ENCODE measurements at places on chromosomes 5 and 9. TPM values are rescaled to one million over a fixed set of nuclear protein-coding genes. Genes with fewer than 3 reads are reported as not detected.

SLC45A2 gene
- total RNA-seq: 0.85 TPM

SHISAL2B gene
- total RNA-seq: not detected

PCDHGB1 gene
- 1.8 TPM for total RNA-seq

NCS1 gene
- 55.7 TPM for total RNA-seq

SLC24A2 gene
- not detected for total RNA-seq

HSPA4 gene
- total RNA-seq: 79.7 TPM

PRXL2C gene
- 6.4 TPM for total RNA-seq

DOCK2 gene
- 3.3 TPM for total RNA-seq

IL5 gene
- total RNA-seq: not detected

QRFP gene
- not detected for total RNA-seq

CNTLN gene
- 4.3 TPM for total RNA-seq

TSSK1B gene
- total RNA-seq: 0.14 TPM

- DNase-seq: no peak
Measured at GRCh38 chr5:82151662-82152061, 126.5 kb downstream of the RPS23 start.

- peak; percentile 8 for DNase-seq
Measured at GRCh38 chr5:13251623-13252376, 692.7 kb downstream of the DNAH5 start.

DNA sequence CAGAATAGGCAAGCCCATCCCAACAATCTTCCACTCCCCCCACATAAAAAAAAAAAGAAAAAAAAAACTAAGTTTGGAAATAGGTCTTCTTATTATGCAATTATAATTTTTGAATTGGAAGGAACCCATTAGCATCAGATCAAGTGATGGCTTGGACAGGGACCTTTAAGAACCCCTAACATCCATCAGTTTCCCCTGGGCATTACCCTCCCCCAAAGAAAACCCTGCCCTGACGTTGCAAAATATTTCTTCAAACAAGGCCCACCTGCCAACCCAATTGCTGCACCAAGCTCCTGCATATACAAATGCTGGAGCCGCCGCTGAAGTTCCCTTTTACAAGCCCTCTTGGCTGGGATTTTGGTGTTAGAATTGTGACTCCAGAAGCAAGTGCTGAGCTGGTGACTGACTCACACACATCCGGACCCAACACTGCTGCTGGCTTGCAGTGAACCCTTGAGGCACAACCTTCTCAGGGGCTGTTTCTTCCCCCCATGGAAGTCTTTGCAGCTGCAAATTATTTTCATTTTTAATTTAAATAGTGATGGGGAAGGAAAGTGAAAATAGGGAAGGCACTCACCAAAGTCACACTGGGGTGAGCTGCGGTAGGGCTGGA lies 56.1 kb upstream of the AFAP1L1 start:
- DNase-seq: peak; percentile 30

GRCh38 chr9:32378496-32378895 lies 5.9 kb upstream of the ACO1 start:
- peak; percentile 85 for DNase-seq

- peak; percentile 50 for DNase-seq
Measured at GRCh38 chr5:9775339-9775738, 145.2 kb upstream of the TAS2R1 start.

- peak; percentile 74 for DNase-seq
Measured at GRCh38 chr5:33409435-33410170, 31.2 kb upstream of the TARS1 start.

GRCh38 chr5:142870532-142871362 lies 100.6 kb downstream of the ARHGAP26 start:
- DNase-seq: no peak

DNA sequence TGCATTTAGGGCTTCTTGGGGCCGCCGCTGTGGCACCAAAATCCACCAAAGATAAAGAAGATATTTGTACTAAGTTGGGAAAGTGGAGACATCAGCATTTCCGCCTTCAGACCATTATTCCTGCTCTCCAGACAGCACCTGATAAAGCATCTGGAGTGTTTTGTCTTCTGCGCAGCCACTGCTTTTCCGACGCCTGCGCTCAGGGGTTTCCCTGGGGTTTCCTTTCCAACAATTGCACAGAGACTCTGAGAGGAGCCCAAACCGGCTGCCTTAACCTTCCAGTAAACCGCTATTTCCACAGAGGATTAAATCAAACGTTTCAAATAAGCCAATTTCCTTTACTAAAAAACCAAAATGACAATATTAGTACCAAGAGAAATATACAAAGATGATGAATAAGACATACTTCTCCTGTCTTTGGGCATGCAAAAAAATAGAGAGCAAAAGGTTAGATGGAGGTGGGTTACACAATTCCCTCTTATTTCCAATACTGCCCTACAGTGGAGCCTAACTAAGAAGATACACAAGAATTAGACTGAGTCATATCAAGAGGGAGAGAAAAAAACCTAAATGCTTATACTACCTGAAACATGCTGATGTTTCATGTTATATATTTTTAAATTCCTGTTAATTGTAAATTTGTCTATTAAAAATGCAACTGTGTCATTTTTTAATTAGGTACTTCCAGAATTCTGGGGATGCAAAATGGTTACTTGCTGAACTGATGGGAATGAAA lies 98.4 kb downstream of the MAPKAP1 start:
- DNase-seq: peak; percentile 72

DNA sequence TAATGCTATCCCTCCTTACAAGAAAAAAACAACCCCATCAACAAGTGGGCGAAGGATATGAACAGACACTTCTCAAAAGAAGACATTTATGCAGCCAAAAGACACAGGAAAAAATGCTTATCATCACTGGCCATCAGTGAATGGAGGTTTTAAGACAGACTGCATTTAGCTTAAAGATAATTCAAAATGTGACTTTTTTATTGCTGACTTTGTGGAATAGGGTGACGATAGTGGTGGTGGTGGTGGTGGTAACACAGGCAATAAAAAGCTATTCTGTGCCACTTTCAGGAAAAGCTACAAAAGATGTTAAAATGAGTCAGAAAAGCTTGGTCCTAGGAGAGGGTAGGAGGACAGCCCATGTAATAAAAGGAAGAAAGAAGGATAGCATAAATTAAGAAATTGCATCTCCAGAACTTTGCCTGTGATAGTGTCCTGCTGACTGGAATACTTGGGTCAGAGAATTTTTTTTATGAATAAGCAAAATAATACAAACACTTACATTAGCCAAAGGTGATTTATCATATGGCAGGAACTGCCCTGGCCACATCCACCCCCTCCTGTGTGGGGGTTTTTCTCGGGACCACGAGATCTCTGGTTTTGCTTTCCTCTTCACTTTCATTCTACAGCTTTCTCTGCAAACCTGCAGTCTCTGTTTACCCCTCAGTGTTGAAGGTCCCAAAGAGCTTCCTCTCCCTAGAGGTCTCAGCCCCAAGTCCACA lies 186.7 kb downstream of the DRD1 start:
- DNase-seq: no peak

DNA sequence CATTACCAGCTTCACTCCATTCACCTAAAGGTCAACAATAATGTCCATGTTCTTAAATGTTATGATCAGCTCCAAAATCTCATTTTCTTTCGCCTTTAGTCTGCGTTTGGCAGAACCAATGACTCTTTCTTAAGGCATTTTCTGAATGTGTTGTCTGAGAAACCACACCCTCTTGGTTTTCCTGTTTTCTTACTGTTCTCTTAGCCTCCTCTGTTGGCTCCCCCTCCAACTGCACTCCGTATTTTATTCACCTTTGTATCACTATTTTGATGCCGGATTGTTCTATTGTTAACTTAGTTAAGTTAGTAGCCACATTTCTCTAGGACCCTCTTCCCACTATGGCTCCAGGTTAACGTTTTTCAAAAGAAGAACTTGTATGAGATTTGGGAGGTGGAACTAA lies 185.6 kb downstream of the DMAC1 start:
- DNase-seq: no peak

- DNase-seq: no peak
Measured at GRCh38 chr5:103674251-103674650, 111.7 kb upstream of the NUDT12 start.

GRCh38 chr5:176704817-176705216 lies 57.5 kb downstream of the TSPAN17 start:
- no peak for DNase-seq

- no peak for DNase-seq
Measured at GRCh38 chr5:10257870-10258269, 7.8 kb downstream of the CCT5 start.

DNA sequence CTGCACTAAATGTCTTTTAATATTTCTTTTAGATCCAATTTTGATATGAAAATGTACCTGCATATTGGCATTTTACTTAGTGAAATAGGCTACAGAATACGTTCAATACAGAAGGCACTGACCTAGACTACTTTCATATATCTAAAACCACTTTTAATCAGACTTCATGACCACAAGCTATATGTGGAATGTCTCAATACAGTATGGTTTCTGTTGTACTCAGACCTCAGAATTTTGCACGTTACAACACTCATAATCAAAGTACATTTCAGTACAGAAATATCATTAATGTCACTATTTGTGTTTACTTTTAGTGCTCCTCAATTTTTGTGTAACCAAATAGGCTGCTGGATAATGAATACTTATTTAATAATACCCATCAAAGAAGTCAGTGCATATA lies 74.8 kb downstream of the MEF2C start:
- DNase-seq: no peak

GRCh38 chr5:45402804-45403455 lies 293.2 kb downstream of the HCN1 start:
- no peak for DNase-seq

DNA sequence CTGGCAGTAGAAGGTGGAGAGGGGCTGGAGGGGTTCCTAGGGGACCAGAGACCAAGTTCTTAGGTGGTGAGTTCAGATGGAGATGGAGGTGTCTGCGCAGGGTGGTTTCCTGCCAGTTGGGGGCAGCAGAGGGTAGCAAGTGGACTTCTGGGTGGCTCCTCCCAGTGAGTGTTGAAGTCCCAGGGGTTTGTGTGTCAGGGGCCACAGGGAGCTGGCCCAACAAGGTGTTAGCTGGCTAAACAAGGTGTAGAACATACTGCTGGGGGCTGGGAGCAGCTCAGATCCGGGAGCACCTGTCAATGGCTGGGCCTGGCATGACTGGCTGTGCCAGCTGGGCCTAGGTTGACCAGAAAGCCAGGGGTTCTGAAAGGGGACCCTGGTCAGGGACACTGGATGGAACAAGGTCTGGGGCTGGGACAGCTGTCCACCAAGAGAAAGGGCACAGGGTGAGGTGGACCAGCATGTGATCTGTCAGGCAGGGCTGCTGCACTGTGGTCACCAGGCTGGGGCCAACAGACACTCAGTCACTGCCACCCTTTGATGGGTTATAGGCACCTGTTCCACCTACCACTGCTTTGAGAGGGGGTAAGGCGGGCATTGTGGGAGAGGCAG lies 35.6 kb downstream of the DAB2IP start:
- DNase-seq: peak; percentile 73

GRCh38 chr9:94606646-94607422 lies 13.2 kb upstream of the FBP2 start:
- DNase-seq: no peak

DNA sequence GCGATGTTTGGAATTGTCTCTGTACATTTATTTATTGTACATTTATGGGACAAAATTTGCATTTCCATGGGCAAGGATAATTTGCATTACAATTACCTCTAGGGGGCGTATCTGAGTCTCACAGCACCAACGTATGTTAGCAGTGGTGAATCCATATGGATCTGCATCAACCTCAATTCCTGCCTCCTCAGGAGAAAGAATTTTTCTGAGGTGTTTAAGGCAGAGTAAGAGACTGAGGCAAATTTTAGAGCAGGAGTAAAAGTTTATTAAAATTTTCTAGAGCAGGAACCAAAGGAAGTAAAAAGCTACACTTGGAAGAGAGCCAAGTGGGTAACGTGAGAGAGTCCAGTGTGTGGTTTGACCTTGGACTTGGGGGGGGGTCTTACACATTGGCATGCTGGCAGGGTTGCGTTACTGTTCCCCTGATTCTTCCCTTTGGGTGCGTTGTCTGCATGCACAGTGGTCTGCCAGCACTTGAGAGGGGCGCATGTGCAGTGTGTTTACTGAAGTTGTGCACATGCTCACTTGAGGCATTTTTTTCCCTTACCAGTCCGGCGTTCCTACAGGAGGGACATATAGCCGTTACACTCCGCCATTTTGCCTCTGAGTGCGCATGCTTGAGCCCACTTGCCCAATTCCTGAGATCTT lies 21.0 kb upstream of the RAB14 start:
- DNase-seq: peak; percentile 74

DNA sequence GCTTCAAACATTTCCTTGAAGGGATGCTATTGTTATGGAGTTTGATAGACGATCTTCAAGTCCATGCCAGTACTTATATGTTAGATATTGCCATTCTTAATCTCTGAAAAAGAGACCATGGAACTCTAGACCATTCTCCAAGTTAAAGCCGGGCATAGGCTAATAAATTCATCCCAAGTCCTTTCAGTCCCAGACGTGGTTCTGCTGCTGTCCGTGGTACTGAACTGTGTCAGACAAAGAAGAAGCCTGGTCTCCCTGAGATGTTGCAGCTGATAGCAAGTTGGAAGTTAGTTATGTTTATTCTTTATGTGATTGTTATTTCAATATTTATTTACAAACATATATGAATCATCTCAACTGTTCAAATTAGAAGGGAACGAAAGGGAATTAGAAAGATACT lies 158.7 kb downstream of the NMUR2 start:
- DNase-seq: peak; percentile 87

- DNase-seq: peak; percentile 67
Measured at GRCh38 chr9:129500161-129500862, 120.6 kb downstream of the C9orf50 start.

DNA sequence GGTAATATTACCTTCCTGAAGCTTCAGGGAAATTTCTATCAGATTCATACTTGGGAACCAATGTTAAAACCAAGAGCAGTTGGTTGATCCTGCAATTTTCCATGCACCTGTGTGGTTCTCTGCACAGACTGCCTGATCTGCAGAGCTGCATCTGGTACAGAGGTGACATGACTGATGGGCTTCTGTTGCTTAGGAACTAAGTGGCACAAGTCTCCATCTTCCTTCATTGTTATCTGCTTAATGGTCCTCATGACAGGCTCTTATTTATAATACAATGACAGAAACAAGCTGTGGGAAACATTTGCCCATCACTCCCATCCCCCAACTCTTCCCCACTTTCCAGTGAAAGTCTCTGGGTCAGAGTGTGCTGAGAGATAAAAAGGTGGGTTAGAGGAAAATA lies 799.1 kb downstream of the TAF11L14 start:
- peak; percentile 56 for DNase-seq

DNA sequence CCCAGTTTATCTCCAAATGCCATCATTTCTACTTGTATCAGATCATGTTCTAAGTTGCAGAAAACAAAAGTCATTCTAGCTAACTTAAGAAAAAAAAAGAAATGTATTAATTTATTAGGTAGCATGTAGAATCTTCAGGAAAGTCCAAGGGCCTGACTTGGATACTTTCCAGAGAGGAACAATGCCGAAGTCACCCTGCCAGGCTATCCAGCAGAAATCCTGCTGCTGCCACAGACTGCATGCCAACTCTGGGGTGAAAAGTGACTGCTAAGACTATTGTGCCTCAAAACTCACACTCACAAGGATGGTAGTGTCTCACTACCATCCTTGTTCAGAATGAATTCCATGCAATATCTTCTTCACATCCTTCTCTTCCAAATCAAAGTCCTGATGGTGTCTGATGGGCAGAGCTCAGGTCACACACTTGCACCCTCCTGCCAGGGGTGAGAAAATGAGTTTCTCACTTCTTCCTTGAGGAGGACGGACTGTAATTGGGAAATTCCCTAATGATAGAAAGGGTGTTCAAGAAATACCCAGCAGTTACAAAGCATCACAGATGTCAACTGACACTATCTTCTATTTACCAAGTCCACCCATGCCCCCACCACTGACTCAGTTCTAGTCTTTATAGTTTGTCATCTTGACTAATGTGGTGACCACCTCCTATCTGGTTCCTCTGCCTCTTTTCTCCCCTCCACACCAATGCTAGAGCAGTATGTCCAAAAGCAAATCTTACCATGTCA lies 279.4 kb downstream of the CWC27 start:
- DNase-seq: no peak
